T-helper 9 cell (primary cell): ENCODE measurements at places on chromosomes 7 and 10.

DNA sequence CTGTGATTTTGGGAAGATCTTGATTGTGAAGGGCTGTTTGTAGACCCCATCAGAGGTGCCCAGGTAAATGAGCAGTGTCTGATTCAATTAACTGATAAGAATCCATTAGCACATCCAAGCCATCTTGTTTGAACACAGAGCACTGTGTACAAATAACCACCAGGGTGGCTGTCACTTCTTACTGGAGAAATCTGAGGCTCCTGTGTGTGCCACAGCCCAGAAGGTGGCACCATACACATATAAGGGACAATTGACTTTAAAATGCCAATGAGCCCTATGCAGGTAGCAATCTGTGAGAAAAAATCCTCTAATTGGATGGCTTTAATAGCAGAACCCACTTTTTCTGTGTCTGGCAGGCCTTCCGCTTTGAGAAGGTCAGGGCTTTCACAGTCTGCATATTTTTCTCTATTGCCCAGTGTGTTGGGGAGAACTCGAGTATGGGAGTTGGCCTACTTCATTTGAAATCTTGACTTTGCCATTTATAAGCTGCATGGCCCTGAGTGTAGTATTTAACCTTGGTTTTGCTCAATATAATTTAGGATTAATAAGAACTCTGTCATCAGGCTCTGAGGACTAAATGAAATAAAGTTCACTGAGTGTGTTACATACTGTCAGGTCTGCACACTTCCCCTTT lies 517.4 kb downstream of the CCSER2 start:
- DNase-seq: no peak

- DNase-seq: no peak
These were observed 427.1 kb upstream of the GALNT17 start for GRCh38 chr7:70704831-70705346.

DNA sequence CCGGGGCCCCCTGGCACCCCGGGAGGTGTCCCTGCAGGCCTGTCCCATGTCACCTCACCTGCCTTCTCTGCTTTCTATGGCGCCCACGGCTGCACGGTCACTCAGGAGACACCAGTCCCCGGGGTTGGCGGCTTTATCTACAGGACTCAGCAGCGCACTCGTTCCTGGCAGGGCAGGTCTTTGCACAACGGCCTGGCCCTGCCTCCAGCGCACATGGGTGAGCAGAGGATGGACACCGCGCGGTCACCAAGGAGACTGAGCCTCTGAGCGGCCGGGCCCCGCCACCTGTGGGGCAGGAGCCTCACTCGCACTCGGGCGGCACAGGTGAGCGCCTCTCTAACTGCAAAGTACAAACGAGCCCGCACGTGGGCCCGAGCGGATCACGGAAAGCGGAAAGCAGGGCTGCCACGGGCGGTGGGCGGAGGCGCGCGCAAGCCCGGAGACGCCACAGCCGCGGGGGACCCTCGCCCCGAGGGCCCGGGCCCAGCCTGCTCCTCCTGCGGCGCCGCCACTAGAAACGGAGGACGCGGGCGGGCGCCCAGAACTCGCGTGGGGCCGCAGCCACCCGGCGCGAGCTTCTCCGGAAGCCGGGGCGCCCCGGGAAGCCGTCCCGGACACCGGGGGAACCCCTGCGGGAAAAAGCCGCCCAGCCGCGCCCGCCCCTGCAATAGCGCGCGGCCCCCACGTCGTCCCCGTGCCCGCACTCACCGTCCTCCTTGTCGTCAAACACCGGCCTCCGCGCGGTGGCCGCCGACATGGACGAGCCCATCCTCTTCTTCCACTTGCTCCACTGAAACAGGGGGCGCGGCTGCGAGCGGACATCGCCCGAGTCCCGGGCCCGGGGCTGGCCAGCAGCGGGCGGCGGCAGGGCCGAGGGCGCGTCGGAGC lies 642 bp downstream of the STK32C start:
- DNase-seq: peak; percentile 29

GRCh38 chr10:120978589-120979252 lies 127.6 kb downstream of the WDR11 start:
- DNase-seq: no peak

DNA sequence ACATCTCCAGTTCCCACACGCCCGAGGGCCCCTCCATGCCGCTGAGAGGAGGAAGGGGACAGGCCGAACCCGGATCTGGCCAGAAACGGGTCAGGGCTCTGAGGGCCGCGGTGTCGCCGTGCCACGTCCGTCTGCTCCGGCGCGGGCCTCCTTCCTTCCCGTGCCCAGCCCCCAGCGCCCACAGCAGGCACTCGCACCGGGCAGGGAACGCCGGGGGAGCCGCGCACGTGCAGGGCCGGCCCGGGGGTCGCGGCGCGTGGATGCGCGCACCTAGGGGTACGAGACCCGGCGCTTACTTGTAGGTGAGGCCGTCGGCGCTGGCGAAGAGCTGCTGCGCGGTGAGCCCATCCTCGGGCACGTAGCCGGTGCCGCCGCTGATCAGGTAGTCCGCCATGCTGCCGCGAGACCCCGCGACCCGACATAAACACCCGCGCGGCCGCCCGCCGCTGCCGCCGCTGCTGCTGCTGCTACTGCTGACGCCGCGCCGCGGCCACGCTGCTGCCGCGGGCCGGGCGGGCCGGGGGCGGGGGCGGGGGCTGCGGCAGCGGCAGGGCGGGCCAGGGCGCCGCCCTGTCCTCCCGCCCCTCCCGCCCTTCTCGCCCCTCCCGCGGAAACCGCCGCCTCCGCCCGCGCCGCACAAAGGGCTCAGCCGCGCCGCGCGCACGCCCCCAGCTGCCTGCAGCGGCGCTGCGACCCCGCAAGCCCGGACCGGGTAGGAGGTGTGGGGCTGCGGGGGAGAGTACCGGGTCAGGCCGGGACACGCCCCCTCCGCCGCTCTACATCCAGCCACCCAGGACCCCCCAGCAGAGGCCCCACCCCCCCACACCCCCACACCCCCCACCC lies 4.1 kb downstream of the IMPDH1 start:
- peak; percentile 62 for DNase-seq

DNA sequence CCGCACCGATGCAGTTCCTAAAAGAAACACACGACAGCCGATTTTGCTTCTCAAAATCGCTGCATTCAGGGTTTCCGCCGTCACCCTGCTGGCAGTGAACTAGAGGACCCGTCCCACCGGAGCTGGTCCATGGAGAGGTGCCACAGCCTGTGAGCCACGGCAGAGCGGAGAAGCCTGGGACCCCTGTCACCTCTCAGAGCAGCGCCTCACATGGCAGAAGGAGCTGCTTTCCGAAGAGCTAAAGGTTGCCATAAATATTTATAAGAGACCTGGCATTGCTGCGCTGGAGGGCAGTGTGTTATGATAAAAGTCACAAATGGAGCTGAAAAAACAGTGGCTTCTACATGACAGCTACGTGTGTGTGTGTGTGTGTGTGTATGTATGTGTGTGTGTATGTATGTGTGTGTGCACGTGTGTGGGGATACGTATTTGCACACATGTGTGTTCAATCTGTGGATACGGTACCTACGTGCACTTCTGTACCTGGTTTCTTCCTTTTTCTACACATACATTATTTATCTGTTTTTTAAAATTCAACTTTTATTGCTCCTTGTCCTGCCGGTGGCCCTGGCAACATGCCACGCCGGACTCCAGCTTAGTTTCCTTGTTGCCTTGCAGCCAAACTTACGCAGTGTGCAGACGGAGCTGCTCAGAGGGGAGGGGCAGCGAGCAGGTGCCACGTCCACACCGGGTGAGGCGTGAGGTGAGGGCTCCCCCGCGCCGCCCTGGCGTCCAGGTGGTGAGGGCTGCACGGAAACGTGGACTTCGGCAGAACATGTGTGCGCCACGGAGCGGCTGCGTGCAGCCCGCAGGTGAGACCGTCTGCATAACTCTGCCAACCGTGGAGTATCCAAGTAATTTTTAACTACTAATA lies 115.2 kb upstream of the PITRM1 start:
- no peak for DNase-seq

- DNase-seq: no peak
These were observed 11.6 kb downstream of the GOLGA7B start for GRCh38 chr10:97861097-97861750.

DNA sequence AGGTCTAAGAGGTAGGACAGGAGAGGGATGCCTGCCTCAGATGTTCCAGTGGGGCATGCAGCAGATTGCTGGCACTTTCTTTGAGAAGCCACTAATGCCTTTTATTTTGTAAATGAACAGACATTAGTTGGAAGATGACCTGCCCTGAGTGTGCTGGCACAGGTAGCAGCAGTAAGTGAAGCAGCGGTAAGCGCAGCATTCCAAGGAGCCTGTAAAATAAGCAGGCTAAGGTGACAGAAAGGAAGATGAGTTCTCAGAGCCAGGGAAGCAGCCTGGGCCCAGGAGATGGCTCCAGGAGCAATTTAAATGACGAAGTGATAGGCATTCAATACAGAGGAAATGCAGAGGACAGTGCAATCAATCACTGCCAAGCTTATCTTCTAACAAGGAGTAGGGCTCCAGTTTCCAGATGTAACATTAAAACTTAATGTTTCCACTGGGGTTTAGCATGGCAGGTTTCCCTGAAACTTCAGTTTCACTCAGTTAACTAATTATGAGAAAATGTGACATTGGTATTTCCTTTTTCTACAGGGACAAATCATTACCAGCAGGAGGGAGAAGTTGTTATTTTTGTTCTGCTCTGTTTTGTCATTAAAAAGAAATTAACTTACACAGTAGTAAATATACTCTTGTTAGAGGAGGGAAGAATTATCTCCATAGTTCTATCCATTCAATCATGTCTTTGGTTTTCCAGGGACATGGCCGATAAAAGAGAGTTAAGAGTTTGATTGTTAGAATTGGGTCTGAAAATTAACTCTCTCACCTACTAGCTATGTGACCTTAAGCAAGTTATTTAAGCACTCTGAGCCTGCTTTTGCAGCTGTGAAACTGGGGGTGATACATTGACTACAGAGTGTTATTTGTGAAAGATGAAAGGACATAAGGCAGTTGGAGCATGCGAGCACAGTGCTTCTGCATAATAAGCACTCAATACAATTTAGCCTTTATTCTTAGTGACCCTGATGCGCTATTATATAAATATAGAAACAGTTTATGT lies 96.6 kb upstream of the PTN start:
- no peak for DNase-seq
